ENCODE measurements at places on chromosomes 6 and 20.

- peak; percentile 86 for DNase-seq
Measured at GRCh38 chr6:142946181-142946923, 1.4 kb upstream of the HIVEP2 start.

- no peak for DNase-seq
Measured at GRCh38 chr6:2854396-2854982, 12.8 kb upstream of the SERPINB1 start.

GRCh38 chr20:55515832-55516231 is 489.5 kb downstream of the CBLN4 start:
- no peak for DNase-seq

DNA sequence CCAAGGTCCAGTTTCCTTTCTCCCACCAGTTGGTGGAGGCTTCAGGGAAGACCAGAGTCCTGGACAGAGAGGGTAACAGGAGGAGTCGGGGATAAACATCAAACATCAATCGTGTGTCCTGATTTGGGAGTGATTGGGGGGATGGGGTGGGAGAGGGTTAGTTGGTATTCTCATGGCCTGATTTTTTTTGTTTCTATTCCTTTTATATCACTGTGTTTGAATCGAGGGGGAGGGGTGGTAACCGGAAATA is 365 bp upstream of the HSD17B8 start:
- DNase-seq = no peak

DNA sequence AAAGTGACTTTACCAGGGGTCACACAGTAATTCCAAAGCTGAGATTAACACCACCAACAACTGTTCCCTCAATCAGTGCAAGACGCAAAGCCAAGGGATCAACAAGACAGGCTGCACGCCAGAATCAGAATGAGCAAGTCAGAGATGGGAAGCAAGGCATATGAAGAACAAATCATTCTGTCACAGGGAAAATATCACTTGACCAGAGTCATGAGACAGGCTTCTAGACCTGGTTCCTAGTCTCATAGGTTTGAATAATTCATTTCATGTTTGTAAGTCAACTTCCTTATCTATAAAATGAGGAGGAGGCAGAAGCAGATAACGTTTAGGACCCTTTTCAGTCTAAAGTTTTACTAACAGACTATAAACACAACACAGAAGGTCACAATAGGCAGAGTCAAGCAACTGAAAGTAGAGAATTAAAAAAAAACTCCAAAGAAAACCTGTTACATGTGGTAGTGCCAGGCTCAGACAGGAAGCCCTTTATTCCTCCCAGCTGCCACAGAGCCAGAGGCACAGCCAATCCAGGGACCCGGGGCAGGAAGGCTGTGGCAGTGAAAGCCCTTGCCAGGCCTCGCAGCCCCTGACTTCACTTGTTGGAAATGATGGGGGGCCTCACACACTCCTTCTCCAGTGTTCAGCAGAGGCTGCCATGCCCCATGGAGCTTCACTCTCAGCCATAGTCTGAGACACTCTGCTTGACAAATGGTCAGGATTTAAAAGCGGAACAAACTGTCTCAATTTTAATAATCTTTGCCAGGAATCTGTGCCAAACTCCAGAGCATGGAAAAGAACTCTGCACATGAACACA is 29.2 kb upstream of the DST start:
- no peak for DNase-seq

GRCh38 chr6:33710296-33711121 is 991 bp downstream of the UQCC2 start:
- DNase-seq = no peak

GRCh38 chr6:33126101-33126714 is 50.4 kb downstream of the HLA-DPB1 start:
- peak; percentile 70 for DNase-seq
